ENCODE measurements at places on chromosomes 2 and 18. TPM values are rescaled to one million over a fixed set of nuclear protein-coding genes. Genes with fewer than 3 reads are reported as not detected.

Gene ERICH2
- total RNA-seq = not detected

Gene SERPINB5
- not detected for total RNA-seq

Gene MEP1B
- total RNA-seq = 0.15 TPM

GRCh38 chr2:96970910-96971309, 15.5 kb downstream of the FAM178B start:
- H3K4me1 ChIP-seq = no peaks in the 10 kb centered on the region
- H3K27me3 ChIP-seq = no peaks in the 10 kb centered on the region
- DNase-seq = no peak
- no peaks in the 10 kb centered on the region for H3K36me3 ChIP-seq

- H3K27ac ChIP-seq = peak overlapping the region; percentile 64
- no peaks in the 10 kb centered on the region for H3K27me3 ChIP-seq
- H3K4me3 ChIP-seq = no peak overlapping the region
- no peaks in the 10 kb centered on the region for H3K4me1 ChIP-seq
- DNase-seq = peak; percentile 72
- no peaks in the 10 kb centered on the region for H3K36me3 ChIP-seq
Measured at GRCh38 chr18:50079571-50080295, 115.2 kb downstream of the MYO5B start.

- peak overlapping the region; percentile 94 for H3K27ac ChIP-seq
- peak overlapping the region; percentile 98 for H3K4me3 ChIP-seq
- H3K27me3 ChIP-seq = no peaks in the 10 kb centered on the region
- no peaks in the 10 kb centered on the region for H3K36me3 ChIP-seq
- DNase-seq = no peak
- H3K4me1 ChIP-seq = no peaks in the 10 kb centered on the region
Measured at GRCh38 chr18:35289727-35290093, 319 bp downstream of the ZSCAN30 start.

DNA sequence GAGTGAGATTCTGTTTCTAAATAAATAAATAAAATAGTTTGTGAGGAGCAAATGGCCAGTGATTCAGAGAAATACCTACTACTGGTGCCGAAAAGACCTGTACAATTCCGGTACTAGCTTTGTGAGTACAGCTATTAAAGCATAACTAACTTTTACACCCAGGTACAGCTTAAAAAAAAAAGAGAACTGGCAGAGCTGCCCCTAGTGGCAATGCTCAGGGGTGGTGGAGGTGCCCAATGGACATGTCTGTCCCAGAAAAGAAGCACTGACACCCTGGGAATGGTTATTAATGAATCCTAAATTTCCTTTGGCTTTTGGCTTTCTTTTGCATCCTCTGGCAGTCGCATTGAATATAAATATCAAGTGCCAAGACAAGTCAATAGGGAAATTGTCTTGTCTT, 87.0 kb downstream of the LIPG start:
- no peaks in the 10 kb centered on the region for H3K36me3 ChIP-seq
- no peak overlapping the region for H3K27ac ChIP-seq
- no peak overlapping the region for H3K4me3 ChIP-seq

GRCh38 chr2:27362678-27363420, 6.3 kb upstream of the GTF3C2 start:
- H3K27ac ChIP-seq = no peak overlapping the region
- H3K4me3 ChIP-seq = no peak overlapping the region
- H3K27me3 ChIP-seq = no peaks in the 10 kb centered on the region

- H3K4me3 ChIP-seq = peak overlapping the region; percentile 39
- H3K27me3 ChIP-seq = no peaks in the 10 kb centered on the region
- H3K36me3 ChIP-seq = no peaks in the 10 kb centered on the region
- H3K27ac ChIP-seq = peak overlapping the region; percentile 6
- H3K4me1 ChIP-seq = no peaks in the 10 kb centered on the region
Measured at GRCh38 chr2:111900859-111901258, 2.5 kb downstream of the MERTK start.

GRCh38 chr2:20209373-20210109, 15.4 kb downstream of the SDC1 start:
- peaks cover 7% of the 10 kb centered on the region for H3K4me1 ChIP-seq
- peak overlapping the region; percentile 94 for H3K27ac ChIP-seq
- no peak overlapping the region for H3K4me3 ChIP-seq
- H3K27me3 ChIP-seq = no peaks in the 10 kb centered on the region

- no peaks in the 10 kb centered on the region for H3K36me3 ChIP-seq
- no peak for DNase-seq
- no peaks in the 10 kb centered on the region for H3K4me1 ChIP-seq
- no peaks in the 10 kb centered on the region for H3K27me3 ChIP-seq
- no peak overlapping the region for H3K4me3 ChIP-seq
- no peak overlapping the region for H3K27ac ChIP-seq
Measured at GRCh38 chr2:220509096-220509757, 881.8 kb downstream of the SLC4A3 start.

DNA sequence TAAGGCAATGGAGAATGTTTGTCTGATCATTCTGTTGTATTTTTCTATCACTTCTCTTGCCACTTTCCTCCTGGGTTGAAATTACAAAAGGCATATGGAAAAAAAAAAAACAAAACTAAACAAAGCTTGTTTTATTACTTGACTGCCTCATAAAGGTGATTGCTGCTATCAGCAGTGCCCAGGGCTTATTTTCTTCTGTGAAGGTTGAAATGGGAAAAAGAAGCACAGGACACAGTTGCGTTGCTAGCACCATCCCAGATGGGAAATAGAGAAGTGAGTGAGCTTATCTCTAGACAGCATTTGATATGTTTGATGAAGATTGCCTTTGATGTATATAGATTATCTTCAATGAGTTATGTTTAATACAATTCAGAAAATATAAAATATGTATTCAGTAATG, 633.8 kb upstream of the ZNF804A start:
- H3K27ac ChIP-seq = no peak overlapping the region
- DNase-seq = no peak
- H3K4me3 ChIP-seq = no peak overlapping the region
- no peaks in the 10 kb centered on the region for H3K27me3 ChIP-seq
- H3K4me1 ChIP-seq = no peaks in the 10 kb centered on the region
- H3K36me3 ChIP-seq = no peaks in the 10 kb centered on the region

GRCh38 chr2:88206665-88207347, 36.7 kb downstream of the THNSL2 start:
- no peak overlapping the region for H3K27ac ChIP-seq
- H3K27me3 ChIP-seq = no peaks in the 10 kb centered on the region
- DNase-seq = no peak
- H3K36me3 ChIP-seq = no peaks in the 10 kb centered on the region
- no peak overlapping the region for H3K4me3 ChIP-seq
- H3K4me1 ChIP-seq = no peaks in the 10 kb centered on the region

GRCh38 chr18:14970027-14970426, 222.1 kb downstream of the ANKRD30B start:
- no peak overlapping the region for H3K27ac ChIP-seq
- no peaks in the 10 kb centered on the region for H3K27me3 ChIP-seq
- H3K4me3 ChIP-seq = no peak overlapping the region
- H3K4me1 ChIP-seq = no peaks in the 10 kb centered on the region

- no peaks in the 10 kb centered on the region for H3K27me3 ChIP-seq
- H3K4me3 ChIP-seq = no peak overlapping the region
- no peak for DNase-seq
- H3K36me3 ChIP-seq = no peaks in the 10 kb centered on the region
- H3K4me1 ChIP-seq = peaks cover 4% of the 10 kb centered on the region
Measured at GRCh38 chr2:23135481-23136100, 249.4 kb upstream of the KLHL29 start.

DNA sequence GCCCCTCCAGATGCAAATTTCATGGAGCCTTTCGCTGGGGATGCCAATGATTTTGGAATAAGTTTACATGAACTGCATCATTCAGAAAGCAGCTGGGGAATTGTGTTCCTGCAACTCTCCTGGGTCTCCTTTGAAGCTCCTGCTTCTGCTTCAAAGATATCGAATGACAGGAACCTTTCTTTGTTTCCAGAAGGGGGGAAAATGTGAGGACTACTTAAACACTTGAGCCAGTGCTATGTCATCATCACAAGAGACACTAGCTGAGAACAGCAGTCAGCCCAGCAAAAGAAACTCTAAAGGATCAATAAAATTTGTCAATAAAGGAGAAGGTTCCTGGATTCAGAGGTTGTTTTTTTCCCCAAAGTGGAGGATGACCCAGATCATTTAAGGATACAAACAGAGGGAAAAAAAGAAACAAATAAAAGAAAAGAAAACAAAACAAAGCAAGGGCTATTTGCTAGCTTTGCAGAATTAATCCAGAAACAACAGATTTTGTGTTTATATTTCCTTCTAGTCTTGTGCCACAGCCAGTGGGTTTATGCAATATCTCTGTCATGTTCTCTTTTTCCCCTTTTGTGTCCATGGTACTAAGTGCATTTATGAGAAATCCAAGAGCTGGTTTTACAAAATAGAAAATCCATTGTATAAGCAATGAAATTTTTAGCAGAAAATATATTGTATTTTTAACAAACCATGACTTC, 463.7 kb downstream of the CDH2 start:
- no peaks in the 10 kb centered on the region for H3K27me3 ChIP-seq
- H3K27ac ChIP-seq = no peak overlapping the region
- H3K4me1 ChIP-seq = no peaks in the 10 kb centered on the region

DNA sequence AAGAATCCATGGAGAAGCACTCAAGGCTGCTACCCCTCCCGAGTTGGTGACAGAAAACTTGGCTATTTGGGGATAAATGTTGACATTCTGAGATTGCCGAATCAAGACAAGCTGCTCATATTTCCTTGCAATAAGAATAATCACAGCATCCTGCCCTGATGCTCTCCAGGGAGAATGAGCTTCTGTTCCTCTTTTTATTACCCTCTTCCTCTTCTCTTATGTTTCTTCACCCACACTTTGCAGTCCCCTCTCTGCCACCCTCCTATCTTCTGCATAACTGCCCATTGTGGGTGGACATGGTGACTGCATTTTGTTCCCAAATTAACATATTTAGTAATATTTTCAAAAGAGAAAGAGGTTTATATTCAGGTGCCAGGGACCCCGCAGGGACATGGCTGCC, 11.9 kb upstream of the MSGN1 start:
- H3K4me3 ChIP-seq = no peak overlapping the region
- no peaks in the 10 kb centered on the region for H3K4me1 ChIP-seq
- H3K27me3 ChIP-seq = no peaks in the 10 kb centered on the region
- DNase-seq = no peak

DNA sequence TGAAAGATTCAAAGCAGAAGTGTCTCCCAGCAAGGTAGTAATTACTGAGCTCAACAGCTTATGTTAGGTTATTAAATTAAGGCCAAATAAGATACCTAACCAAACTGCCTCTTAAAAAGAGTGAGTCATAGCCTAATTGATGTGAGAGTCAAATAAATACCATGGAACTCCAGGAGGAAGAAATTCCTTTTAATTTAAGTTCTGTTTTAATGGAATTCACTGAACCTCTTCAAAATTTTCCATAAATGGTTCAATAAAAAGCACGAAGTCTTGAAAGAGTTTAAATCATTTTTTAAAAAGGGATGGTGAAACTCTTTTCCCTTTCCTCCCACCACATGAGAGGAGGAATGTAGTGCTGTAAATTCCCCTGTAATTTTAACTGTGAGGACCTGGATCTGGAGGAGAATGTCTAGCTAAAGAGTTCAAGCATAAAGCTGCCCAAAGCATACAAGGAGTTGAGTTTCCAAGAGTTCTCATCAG, 180.8 kb upstream of the MMADHC start:
- H3K4me1 ChIP-seq = peaks cover 7% of the 10 kb centered on the region
- H3K27me3 ChIP-seq = no peaks in the 10 kb centered on the region
- peak overlapping the region; percentile 14 for H3K27ac ChIP-seq
- H3K4me3 ChIP-seq = no peak overlapping the region

- H3K4me1 ChIP-seq = peaks cover 11% of the 10 kb centered on the region
- no peak overlapping the region for H3K27ac ChIP-seq
- H3K36me3 ChIP-seq = no peaks in the 10 kb centered on the region
- H3K27me3 ChIP-seq = peaks cover 6% of the 10 kb centered on the region
Measured at GRCh38 chr18:72542984-72543356, 1.2 kb downstream of the CBLN2 start.

DNA sequence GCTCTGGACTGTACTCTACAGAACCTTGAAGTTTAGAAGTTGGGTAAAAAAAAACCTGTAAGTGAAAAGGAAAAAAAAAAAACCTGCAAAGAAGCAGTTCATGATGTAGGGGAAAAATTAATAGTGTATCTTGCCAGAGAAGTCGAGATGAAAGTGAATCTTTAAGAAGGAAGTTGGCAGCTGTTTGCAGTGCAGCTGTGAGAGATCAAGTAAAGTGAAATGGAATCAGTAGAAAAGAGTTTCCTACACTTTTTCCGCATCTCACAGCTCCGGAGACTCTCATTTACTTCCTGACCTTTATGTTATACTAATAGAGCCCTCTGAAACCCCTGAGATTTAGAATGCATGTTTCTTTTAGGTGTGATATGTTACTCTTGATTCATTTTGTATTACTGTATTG, 19.2 kb downstream of the RNMT start:
- DNase-seq = no peak
- H3K36me3 ChIP-seq = peaks cover 6% of the 10 kb centered on the region
- H3K4me3 ChIP-seq = no peak overlapping the region
- H3K4me1 ChIP-seq = no peaks in the 10 kb centered on the region

DNA sequence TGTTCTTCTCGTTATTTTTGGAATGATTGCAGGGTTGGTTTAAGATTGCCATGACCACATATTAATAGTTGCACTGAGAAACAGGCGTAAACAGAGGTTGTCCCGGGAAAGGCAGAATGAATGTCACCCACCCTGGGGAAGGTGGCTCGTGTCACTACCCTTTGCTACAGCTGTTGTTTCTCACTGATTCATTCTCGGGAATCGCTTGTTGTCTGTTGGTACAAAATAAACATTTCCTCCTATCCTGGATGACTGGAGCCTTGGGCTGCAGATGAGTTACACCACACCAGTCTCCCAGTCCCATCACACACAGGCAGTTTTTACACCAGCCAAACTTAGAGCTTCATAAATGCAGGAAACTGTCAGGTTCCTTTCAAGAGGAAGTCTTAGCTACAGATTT, 216.7 kb downstream of the GBX2 start:
- DNase-seq = no peak
- no peaks in the 10 kb centered on the region for H3K27me3 ChIP-seq
- no peaks in the 10 kb centered on the region for H3K36me3 ChIP-seq
- H3K27ac ChIP-seq = no peak overlapping the region
- H3K4me1 ChIP-seq = no peaks in the 10 kb centered on the region
- no peak overlapping the region for H3K4me3 ChIP-seq

GRCh38 chr2:161947406-161947805, 126.6 kb downstream of the DPP4 start:
- no peaks in the 10 kb centered on the region for H3K27me3 ChIP-seq
- no peak overlapping the region for H3K4me3 ChIP-seq
- no peak for DNase-seq
- no peaks in the 10 kb centered on the region for H3K4me1 ChIP-seq
